Left renal pelvis (tissue), 4 donors: ENCODE measurements at places on chromosomes 5 and 9.

DNA sequence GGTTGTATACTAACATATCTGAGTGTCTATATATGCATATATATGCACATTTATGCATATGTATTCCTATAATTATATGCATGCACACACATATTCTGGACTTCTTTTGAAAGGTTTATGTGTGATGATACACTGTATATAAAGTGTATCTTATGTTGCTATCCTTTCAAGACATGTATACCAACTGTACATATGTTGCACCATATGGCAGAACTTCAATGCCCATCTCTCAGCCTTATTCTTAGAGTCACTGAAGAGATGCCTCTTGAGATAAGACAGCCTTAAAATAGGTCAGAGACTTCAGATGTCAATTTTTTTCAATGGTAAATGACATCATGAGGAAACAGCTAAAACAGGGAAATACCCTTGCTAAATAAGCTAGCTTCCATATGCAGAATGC lies 461.4 kb downstream of the SPATA31D1 start:
- DNase-seq = no peak

GRCh38 chr9:115591584-115591984 lies 473.6 kb upstream of the TNC start:
- peak; percentile 68 for DNase-seq

DNA sequence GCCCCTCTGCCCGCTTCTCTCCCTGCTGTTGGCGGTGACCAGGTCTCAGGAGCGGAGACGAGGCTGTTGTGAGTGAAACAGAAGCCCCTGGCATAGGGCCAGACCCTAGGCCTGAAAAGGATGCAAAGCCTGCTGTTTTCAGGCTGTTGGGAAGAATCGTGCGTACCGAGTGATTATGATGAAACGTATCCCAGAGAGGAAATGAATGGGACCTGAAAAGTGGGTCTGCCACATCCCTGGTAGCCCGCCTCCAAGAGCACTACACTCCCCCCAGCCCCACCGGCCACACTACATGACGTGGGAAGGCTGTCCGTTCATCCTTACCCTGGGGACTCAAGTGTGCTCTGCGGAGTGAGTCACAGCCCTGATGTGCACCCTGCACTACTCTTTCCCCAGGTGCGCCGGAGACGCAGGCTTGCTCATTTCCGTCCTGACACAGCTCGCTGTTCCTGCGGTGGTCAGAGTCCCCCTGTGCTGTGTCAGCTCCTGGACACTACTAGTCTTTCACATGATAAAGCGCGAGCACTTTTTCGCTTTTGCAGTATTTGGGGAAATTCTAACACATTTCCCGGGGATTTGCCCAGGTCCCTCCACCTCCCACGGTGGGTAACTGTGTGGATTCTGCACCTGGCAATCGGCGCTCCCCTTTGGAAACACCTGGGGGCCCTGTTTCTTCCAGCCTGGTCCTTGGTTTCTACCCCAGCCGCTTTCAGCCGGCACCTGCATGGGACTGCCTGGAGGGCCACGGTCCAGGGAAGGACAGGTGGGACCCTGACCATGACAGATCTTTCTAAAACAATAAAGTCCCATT lies 91.5 kb downstream of the ANKRD33B start:
- no peak for DNase-seq

DNA sequence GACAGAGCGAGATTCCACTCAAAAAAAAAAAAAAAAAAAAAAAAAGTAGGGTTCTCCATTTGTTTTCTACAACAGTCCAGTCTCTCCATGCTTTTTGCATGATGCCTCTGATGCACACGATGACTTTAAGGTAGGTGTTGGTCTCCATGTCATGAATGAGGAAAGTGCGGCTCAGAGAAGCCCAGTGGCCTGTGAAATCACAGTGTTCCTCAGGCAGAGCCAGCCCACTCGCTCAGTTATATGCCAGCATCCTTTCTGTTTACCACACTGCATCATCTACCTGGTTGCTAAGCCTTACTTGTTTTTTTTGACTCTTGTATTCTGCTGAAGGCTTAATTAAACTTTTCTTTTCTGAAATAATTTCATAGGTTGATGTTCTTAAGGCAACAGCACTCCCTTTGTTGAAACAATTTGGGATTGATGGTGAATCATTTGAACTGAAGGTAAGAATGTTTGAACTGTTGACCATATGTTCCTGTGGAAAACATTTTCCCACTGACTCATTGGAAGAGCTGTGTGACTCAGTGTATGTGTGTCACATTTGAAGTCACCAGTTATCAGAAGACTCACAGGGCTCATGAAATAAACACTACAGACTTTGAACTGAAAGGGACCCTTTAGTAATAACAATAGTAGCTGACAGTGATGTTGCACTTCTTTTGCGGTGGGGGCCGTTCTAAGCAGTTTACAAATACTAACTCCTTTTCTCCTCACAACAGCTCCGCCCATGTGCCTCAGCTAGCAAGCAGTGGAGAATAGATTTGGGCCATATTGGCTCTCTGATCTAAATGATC lies 40.2 kb downstream of the RCL1 start:
- DNase-seq = no peak

DNA sequence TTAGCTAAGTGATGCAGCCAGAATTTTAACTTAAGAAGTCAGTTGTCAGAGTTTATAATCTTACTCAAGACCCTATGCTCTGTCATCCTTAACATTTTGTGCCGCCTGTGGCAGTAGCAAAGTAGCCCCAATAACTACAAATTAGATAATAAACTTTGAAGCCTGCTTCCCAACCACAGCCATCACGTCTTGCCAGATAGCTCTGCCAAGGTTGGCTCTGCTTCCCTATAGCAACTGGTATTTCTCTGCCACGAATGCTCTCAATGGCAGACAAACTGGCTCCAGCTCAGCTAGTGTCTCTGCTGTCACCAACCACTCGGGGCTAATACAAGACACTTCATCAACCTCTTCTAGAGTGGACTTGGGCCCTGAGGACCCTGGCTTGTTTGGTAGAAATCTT lies 576.1 kb downstream of the CDH12 start:
- DNase-seq = no peak

GRCh38 chr5:79055017-79055416 lies 14.5 kb downstream of the DMGDH start:
- DNase-seq = no peak

- DNase-seq = no peak
Observed at GRCh38 chr5:65796269-65796668, 74.3 kb downstream of the NLN start.

DNA sequence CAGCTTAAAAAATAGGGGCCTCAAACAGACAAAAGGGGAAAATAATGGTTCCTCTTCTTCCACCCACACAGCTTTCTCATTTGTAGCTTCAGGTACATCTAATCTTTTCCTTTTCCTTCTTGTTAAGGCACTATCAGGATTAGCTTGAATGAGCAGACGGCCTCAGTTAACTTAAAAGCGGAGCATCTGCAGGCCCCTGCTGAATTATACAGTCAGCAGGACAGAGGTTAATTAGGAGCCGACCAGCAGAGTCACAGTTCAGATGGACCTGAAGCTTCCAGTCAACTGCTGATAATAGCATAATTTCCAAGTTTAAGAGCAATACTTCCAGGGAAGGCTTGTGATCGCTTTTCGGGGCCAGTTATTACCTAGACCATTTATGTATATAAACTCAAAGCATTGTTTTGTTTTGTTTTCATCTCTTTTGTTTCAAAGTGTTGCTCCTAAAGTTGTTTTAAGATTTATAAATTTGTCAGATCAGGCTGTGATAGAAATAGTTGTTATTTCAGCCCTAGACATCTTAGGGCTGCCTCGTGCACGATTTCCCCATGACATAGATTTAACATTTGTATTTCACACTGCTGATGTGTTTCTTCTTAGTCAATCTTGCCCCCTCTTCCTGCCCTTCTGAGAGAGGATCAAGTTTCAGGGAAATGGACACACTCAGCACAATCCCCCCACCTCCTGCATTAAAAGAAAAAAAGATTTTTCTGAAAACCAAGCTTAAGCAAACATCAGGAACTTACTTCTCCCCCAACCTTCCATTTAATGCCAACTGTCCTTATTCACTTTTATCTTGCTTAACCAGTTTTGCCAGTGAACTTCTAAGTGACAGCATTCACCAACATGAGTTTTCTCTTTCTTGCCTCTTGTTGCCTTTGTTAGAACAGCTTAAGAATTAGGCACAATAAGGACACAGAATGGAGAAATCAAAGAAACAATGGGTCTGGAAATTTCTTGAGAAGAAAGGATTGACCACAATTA lies 449.8 kb downstream of the ARHGEF28 start:
- DNase-seq = no peak

- no peak for DNase-seq
Observed at GRCh38 chr9:5435912-5436311, 1.8 kb downstream of the PLGRKT start.

- DNase-seq = no peak
Observed at GRCh38 chr9:29435368-29435767, 1862.1 kb upstream of the C9orf72 start.

GRCh38 chr5:149370878-149371277 lies 8.2 kb downstream of the IL17B start:
- no peak for DNase-seq

DNA sequence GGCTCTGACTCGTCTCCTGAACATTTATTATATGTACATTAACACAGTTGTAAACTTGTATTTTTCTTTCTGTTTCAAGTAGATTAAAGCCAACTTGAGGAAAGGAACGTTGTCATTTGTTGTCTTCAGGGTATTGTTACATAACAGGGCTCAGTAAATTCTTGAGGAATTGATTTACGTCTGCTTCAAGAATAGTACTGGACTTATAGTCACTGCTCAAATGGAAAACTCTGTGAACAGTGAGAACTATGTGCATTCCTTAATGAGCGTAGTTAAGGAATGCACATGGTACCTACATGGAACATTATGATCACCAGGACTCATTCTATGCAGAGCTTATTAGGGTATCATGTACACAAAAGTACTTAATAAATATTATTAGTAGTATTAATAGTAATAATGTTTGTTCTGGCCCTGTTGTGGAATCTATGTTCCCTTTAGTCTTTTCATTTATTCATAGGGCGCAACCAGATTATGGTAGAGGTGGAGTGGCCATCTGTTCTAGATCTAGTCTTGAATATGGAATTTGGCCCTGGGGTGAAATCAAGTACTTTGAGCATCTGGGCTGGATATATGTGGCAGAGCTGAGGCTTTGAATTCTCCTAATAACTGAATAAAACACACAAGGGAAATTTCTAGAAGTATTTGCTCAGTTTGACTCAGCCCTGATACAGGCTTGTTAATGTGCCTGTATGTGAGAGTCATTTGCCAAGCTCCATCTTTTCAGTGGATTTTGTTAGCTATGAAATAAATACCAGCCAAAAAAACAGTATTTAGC lies 108.6 kb upstream of the SH3GL2 start:
- no peak for DNase-seq

DNA sequence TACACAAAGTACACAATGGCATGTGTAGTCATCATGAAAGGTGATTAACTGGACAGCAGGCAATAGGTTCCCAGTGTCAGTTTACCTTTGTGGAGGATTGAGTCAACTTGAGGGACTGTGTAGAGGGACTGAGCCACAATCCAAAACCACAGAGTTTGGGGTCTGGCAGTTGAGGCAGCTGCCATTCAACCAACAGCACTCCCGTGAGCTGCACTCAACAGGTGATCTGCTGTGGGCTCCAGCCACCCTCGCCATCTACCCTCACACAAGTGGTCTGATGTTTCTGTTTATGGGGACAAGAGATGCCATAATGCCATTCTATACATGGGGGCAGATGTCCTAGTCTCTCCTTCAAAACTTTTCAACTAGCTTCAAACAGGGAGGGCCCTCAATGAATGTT lies 2.9 kb upstream of the DELE1 start:
- no peak for DNase-seq

DNA sequence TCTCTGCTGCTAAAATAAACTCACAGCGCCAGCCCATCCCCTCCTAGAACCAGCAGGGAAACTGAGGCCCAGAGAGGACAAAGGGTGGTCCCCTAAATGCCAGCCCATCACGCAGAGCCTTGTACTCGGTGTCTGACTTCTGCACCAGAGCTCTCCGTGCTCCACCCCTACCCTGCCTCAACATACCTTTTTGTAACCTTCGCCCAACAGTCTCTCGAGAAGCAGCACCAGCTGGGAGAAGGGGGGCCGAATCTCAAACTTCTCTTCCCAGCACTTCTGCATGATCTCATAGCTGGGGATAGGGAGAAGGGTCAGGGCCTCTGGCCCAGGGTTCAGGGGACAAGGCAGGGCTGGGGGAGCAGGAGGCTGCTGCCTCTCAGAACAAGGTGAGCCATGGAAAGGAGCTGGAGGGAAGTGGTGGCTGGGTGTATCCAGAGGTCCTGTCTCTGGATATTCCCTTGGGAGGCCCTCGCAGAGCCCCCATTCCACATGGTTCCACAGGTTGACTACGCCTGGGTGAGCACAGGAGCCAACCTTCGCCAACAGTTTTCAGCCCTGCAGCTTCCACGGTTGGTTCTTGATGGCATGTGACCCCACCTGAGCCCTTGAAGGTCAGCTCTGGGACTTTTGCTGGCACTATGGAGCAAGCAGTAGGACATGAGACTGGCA lies 32.3 kb upstream of the CSF1R start:
- no peak for DNase-seq

- DNase-seq = no peak
Observed at GRCh38 chr5:154285661-154286408, 95.3 kb downstream of the GALNT10 start.

- no peak for DNase-seq
Observed at GRCh38 chr5:81336556-81336955, 35.2 kb downstream of the ZCCHC9 start.

GRCh38 chr5:167233507-167234220 lies 1057.8 kb upstream of the WWC1 start:
- no peak for DNase-seq

DNA sequence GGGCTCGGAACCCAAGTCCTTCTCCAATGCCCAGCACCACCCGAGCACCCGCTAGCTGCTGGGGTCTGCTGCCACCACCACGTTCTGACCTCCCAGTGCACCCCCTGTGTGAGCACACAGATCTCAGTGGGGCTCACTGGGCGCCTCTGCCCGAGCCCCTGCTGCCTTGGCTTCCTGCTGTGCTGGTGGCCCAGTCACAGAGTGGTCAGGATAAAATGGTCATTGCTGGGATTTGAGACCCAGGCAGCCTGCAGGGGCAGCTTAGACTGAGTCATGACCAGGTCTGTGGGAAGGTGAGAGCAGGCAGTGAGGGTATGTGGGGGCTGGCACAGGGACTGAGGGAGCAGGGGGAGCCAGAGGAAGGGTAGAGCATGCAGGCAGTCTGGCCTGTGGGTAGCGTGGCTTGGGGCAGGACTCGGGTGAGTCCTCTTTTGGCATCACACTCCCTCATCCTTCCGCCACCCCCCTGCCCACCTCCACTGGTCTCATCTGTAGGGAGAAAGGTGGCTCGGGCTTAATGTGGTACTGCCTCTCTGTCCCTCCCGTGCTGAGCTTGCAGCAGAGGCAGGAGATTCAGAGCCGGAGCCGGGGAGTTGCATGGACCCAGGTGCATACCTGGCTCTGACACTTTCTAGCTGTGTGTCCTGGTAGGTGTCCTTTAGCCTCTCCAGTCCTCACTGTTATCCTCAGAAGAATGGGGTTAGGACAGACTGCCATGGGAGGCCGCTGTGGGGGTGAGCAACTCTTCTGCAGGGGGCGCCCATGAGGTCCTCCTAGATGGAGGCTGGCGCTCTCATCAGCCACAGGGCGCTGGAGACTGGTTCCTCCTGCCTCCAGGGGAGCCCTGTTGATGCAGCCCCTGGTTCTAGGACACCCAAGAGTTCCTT lies 32.1 kb downstream of the USP20 start:
- no peak for DNase-seq
